ENCODE measurements at places on chromosomes 7 and 10.
A peak's percentile ranks its signal among the peaks of the same experiment; 100 is the strongest.

GRCh38 chr7:2245883-2246675 lies 4.1 kb downstream of the NUDT1 start:
- peak; percentile 68 for DNase-seq

GRCh38 chr7:859359-860030 lies 16.9 kb upstream of the GET4 start:
- DNase-seq: no peak

DNA sequence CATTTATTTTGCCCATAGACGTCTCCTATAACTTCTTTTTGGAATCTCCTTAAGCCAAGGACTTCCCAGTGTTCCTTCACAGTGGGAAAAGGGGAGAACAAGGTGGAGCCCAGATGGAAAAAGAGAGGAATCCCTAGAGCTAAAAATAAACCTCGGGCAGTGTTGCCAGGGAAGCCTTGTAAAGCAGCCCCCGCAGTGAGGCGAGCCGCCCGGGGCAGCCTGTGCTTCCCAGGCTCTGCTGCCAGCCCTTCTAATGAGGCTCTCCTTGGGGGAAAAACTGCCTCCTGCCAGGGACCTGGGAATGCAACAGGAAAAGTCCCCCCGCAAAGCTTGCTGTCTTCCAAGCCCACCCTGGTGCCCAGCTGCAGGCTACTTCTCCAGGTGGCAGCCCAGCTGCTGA lies 71.7 kb downstream of the SH3PXD2A start:
- DNase-seq: peak; percentile 47

GRCh38 chr10:6877722-6878392 lies 297.8 kb upstream of the PRKCQ start:
- peak; percentile 50 for DNase-seq

- no peak for DNase-seq
Observed at GRCh38 chr10:64040781-64041180, 519.6 kb downstream of the REEP3 start.

- DNase-seq: peak; percentile 47
Observed at GRCh38 chr10:22437620-22438588, 92.6 kb downstream of the SPAG6 start.

- no peak for DNase-seq
Observed at GRCh38 chr10:115972426-115972825, 300.6 kb downstream of the GFRA1 start.

GRCh38 chr10:43944381-43945093 lies 295.9 kb upstream of the ZNF32 start:
- no peak for DNase-seq

- no peak for DNase-seq
Observed at GRCh38 chr10:59694936-59695335, 14.7 kb downstream of the SLC16A9 start.

- DNase-seq: no peak
Observed at GRCh38 chr10:89337484-89337883, 9.7 kb downstream of the IFIT3 start.

DNA sequence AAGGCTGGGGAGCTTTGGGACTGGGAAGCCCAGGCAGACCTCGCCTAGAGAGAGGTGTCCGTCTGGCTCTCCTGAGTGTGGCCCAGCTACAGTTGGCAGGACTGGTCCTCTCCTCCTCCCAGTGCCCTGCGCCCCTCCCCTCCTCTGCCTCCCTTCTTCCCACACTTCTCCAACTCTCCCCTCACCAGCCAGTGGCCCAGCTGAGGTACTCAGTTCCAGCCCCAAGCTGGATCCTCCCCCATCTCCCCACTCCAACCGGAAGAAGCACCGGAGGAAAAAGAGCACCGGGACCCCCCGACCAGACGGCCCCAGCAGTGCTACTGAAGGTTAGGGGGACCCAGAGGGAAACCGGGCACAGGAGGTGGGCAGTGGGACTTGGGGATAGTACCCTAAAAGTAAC lies 27.7 kb downstream of the GBX1 start:
- no peak for DNase-seq

DNA sequence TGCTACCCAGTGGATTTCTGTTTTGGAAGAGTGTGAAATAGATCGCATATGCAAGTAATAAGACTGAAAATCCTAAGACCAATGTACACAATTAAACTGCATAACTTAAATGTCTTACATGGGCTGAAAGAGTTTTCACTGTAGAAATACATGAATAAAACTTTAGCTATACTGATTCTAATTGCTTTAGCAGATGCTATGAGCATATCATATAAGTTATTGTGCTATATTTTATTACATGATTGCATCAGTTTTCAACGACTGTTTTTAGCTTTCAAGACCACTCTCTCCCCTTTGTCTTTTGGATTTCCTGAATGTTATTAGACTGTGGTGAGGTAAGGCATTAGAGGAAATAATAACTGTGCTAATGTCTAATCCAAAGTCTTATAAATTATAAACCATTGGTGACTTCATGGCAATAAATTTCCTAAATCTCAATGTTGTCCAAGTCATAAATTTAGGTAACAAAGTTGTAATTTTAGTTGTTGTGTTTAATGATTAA lies 124.5 kb downstream of the SEMA3A start:
- DNase-seq: no peak

DNA sequence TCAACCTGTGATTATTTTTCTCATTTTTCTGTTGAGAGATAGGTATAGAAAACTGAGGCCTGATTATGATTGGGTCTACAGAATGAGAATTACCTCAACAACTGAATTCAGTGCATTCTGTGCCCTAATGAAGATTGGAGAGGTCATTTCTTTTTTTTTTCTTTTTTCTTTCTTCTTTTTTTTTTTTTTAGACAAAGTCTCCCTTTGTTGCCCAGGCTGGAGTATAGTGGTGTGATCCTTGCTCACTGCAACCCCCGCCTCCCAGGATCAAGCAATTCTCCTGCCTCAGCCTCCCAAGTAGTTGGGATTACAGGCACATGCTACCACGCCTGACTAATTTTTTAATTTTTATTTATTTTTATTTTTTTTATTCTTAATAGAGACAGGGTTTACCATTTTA lies 95.0 kb upstream of the ARMC3 start:
- DNase-seq: no peak
